Osteoblast (primary cell): ENCODE measurements at places on chromosomes 1 and 21.
A peak's percentile ranks its signal among the peaks of the same experiment; 100 is the strongest.

DNA sequence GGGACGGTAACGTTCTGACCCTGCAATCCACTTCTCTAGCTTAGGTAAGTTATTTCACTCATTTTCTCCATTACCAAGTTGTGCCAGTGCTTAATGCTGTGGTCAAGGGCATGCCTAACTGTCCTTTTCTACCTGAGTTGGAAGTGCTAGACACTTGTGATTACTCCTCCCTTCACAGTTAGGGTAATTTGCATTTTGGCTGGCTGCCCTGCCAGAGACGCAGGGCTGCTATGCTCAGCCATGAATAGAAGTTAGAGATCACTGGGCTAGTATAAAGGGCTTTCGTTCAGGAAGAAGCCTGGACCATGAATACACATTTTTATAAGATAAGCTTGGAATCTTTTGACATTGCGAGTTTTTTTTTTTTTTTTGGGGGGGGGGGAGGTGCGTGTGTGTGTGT is 633.2 kb upstream of the NEGR1 start:
- DNase-seq: no peak

GRCh38 chr1:200257235-200257634 is 152.6 kb downstream of the ZNF281 start:
- DNase-seq: no peak

DNA sequence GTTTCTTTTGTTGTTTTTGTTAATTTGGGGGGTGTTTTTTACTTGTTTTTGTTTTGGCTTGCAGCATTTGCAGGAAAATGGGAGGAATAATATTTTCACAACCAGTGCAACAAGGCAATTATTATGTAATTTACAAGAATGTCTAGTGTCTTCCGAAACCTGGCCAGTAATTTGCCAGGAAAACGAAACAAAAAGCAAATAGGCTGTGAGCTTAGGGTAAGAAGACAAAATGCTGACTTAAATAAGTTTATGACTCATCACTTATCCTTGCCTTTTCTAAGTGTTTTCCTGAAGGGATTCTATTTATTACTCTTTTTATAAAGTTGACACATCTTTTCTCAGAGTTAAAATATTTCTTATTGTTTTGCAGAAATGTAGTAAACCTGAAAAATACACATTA is 49.8 kb downstream of the KCNT2 start:
- DNase-seq: peak; percentile 39

DNA sequence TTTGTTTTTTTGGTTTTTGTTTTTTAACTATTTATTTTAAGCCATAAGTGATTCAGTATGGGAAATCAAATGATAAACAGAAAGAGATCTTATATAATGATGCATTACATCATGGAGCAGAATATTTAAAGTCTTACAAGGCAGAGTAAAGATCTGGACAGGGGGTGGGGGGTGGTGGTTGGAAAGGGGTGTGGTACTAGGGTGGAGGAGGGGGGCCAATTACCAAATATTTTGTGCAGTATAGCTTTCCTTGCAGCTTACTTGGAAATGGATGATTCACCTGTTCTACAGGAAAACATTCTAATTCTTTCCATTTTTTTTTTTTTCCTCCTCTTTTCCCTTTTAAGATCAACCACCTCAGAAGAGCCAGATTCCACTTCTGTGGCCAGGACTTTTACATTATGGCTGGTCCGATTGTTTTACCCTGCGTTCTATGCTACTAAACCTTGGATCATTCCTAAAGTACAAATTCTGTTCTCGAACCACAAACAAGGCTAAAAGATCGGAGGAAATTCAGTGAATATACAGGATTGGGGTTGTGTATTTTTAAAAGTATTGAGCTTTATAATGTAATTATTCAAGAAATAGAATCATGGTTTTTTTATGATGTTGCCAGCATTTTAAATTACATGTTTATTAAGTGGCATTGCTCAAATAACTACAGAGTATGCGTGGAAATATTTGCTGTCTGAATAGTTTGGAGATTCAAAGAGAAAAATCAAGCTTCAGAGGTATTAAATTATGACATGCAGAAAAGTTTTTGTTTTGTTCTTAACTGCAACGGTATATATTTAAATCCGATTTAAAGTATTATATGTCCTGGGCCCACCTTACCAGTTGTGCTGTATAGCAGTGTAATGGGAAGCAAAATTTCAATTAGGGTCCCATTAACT is 859.5 kb downstream of the USP25 start:
- DNase-seq: no peak

- no peak for DNase-seq
Measured at GRCh38 chr1:178928041-178928440, 57.2 kb upstream of the ANGPTL1 start.

- no peak for DNase-seq
Measured at GRCh38 chr1:183604815-183605214, 14.6 kb upstream of the NCF2 start.

GRCh38 chr1:42239555-42239954 is 75.0 kb upstream of the GUCA2A start:
- DNase-seq: no peak

DNA sequence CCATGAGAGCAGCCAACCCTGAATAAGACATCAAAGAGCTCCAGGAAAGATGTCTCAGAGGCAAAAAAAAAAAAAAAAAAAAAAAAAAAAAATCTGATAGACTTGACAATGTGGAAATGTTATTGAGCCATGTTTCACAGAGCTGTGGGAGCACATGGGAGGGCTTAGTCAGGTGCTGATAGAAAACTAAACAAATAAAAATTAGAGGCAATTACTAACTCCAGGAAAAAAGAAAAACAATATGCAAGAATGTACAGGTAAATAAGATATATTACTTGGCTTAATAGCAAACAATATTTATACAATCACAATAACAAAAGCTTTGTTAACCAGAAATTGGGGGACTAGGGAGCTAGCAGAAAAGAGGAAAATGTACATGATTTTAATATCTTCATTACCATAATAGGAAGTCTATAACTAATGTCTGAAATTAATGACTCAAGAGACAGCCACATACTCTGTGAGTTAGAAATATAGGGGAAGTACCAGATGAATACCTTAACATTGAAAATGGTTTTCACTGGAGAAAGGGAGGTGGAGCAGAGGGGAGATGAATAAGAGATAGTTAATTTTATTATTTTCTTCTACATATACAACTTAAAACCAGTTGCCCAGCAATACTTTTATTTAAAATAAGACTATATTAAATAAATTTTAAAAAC is 16.9 kb upstream of the RGS16 start:
- no peak for DNase-seq

DNA sequence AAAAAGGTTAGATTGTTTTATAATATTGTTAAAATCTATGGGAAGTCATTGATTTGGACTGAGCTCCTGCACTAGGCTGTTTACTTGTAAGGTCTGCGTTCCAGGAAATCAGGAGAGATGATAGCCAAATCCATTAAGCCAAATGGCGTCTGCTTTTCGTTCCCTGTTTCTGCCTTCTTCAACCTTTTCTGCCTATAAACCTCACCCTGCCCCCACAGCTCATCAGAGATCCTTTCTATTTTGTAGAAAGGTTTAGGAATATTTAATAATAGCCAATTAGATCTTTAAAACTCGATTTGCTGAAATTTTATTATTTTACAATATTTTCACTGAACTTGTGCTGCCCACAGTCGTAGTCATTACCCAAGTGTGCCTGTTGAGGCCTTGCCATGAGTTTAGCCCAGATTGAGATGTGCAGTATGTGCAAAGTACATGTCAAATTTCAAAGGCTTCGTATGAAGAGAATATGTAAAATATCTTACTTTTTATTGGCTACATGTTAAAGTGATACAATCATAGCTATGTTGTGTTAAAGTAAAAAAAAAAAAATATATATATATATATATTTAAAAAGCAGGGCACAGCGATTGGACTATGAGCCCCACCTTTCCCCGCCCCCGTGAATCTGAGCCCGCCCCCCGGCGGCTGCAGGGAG is 444 bp upstream of the IARS2 start:
- DNase-seq: no peak

DNA sequence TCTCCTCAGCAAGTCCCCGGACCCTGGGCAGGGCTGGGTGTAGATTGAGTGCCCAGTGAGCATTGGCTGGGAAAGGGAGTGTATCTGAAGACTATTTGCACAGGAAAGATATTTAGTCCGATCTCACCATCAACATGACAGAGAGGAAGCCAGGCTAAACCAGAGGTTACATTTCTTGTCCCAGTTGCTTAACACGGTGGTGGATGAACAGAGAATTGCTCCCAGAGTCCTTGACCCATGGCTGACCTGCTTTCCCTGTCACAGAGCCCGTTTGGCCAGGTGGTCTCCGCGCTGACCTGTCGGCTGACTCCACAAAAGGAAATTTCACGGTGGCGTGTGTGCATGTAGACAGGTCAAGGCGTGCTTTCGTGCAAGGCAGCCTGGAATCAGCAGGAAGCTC is 83.5 kb downstream of the BEND5 start:
- no peak for DNase-seq

DNA sequence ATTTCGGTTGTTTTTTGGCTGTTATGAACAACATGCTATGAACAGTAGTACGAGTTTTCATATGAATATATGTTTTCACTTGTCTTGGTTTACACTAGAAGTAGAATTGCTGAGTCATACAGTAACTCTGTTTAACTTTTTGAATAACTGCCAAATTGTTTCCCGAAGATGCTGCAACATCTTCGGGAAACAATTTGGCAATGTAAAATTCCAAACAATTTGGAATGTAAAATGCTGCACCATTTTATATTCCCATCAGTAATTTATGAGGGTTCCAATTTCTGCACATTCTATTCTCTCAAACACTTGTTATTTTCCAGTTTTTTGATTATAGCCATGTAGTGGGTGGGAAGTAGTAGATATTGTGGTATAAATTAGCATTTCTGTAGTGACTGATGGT is 11.6 kb downstream of the PCBP3 start:
- no peak for DNase-seq

GRCh38 chr1:2469103-2469940 is 6.8 kb upstream of the PLCH2 start:
- no peak for DNase-seq

DNA sequence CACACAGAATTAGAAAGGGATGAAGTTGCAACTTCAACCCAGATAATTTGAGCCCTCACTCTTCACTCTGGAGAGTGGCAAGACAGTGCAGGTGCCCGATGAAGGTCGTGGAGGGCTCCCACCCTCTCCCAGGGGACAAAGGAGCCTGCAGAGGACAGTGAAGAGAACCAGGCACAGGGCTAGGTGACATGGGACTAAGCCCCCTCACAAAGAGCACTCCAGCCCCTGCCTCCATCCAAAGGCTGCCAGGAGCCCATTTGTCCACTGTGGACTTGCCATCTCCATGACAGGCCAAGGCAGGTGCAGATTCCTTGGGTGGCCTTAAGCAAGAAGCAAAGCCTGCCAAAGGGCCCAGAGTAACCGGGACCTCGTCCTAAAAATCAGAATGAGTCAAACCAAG is 15.1 kb downstream of the ERRFI1 start:
- DNase-seq: no peak

- no peak for DNase-seq
Measured at GRCh38 chr21:15062606-15062965, 2.2 kb downstream of the NRIP1 start.
